ENCODE measurements at places on chromosomes 12 and 14.

DNA sequence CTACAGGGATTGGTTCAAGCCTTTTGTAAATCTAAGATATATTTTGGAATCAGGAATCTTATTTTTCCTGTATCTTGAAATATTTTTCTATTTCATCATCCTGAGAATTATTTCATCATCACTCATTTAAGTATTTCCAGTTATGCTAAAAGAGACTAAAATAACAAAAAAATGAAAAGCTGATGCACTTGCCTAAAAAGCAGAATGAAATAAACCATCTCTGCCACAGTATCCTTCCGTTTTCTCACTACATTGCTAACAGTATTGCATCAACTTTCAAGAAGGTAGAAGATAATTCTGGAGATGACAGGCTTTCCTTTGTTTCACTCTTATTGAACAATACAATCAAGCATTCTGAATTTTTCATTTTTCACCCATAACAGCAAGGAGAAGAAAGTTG, 31.1 kb upstream of the EIF5 start:
- no peak for DNase-seq

DNA sequence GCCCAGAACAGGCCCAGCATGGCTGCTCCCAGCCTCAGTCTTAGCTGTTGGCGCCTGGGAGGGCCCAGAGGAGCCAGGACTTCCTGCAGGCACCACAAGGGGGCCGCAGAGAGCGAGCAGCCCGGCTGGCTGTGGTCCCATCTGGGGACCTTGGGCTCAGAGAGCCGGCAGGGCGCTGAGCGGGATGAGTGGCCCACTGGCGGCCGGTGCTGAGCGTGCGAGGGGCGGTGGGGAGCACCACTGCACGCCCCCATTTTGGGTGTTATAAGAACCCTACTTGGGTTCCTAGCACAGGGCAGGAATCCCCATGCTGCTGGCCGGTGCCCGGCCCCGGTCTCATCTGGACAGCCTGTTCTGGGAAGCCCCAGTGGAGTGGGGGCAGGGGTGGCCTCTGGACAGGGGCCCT, 25.9 kb upstream of the CRIP2 start:
- peak; percentile 38 for DNase-seq

GRCh38 chr12:25985316-25986175, 27.1 kb downstream of the RASSF8 start:
- DNase-seq = no peak

- DNase-seq = peak; percentile 75
These were observed 18.7 kb downstream of the ZBTB39 start for GRCh38 chr12:56987551-56988053.

- no peak for DNase-seq
These were observed 59.7 kb downstream of the CALM1 start for GRCh38 chr14:90456551-90456950.

- DNase-seq = no peak
These were observed 10.7 kb downstream of the ULK1 start for GRCh38 chr12:131905081-131905629.

DNA sequence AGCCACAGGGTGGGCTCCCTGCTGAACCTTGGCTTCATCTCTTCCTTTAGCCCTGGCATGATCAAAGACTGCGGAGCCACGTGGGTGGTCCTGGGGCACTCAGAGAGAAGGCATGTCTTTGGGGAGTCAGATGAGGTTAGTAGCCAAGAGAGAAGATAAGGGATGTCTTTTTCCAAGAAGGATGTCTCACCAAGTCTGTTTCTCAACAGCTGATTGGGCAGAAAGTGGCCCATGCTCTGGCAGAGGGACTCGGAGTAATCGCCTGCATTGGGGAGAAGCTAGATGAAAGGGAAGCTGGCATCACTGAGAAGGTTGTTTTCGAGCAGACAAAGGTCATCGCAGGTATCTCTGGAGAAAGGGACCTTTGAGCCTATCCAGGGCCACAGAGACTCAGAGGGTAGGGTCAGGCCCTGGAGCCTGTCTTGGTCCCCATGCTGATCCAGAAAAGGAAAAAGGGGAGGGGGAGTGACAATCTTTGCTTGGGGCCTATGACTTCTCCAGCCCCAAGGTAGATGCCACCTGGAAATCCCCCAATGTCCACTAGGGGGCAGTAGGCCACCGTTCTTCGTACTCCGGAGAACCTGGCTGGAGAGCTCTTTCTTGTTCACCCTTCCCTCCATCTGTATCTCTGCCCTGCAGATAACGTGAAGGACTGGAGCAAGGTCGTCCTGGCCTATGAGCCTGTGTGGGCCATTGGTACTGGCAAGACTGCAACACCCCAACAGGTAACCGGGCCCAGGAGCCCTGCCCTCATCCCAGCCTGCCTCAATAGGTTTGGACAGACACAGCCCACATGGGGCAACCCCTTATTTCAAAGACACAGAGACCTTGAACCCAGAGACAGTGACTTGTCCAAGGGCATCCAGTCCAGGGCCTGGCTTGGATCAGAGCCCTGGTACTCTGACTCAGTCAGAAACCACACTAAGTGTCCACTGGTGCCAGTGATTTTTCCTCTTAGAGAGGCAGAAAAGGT, 2.0 kb downstream of the TPI1 start:
- peak; percentile 71 for DNase-seq

DNA sequence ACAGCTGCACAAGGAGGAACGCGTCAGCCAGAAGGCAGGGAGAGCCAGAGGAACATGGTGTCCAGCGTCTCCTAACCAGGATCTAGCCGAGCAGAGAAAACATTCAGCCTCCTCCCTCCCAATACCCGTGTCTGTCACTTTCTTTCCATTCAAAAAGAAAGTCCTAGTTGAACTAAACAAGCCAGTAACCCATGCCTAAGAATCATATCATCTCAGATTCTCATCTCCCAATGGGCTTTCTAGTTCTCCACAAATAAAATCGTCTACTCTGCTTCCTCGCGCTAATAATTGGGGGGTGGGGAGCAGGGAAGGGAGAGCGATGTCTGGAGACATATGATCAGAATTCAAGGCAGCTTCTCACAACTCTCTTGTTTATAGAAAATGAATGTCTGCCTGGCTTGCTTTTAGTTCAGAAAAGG, 7.4 kb downstream of the NKX2-1 start:
- DNase-seq = no peak

GRCh38 chr12:111438481-111438880, 32.8 kb downstream of the SH2B3 start:
- DNase-seq = peak; percentile 65
